Tibial nerve (tissue), 4 donors: ENCODE measurements at places on chromosomes 3 and 15. TPM values are rescaled to one million over a fixed set of nuclear protein-coding genes. Genes with fewer than 3 reads are reported as not detected.
A peak's percentile ranks its signal among the peaks of the same experiment; 100 is the strongest.

GRCh38 chr15:56894601-56895000 lies 23.8 kb upstream of the TCF12 start:
- H3K27ac ChIP-seq, result no peak overlapping the region
- no peaks in the 10 kb centered on the region for H3K36me3 ChIP-seq
- H3K4me3 ChIP-seq, result no peak overlapping the region
- no peaks in the 10 kb centered on the region for H3K27me3 ChIP-seq
- H3K4me1 ChIP-seq, result no peaks in the 10 kb centered on the region

DNA sequence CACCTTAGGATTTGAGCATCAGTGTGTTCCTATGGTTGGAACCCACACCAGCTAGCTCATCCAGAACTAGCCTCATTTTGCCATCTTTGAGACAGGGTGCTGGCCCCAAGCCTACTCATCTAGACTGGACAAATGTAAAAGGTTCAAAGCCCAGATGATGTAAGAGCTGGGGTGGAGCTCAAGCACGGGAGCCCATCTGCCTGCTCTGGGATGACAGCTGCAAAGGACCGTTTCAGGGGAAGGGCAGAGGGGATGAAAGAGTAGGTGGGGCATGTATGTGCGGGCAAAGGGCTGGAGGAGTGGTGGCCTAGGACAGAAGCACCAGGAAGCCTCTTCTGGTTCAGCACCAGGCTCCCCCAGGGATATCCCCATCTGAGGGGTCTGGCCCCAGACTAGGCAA lies 15.8 kb downstream of the CLK3 start:
- no peak overlapping the region for H3K4me3 ChIP-seq
- peak overlapping the region; percentile 7 for H3K27ac ChIP-seq
- H3K36me3 ChIP-seq, result peaks cover 100% of the 10 kb centered on the region
- H3K27me3 ChIP-seq, result no peaks in the 10 kb centered on the region
- no peaks in the 10 kb centered on the region for H3K4me1 ChIP-seq

GRCh38 chr3:19598870-19599269 lies 335.1 kb downstream of the EFHB start:
- H3K4me1 ChIP-seq, result no peaks in the 10 kb centered on the region
- no peaks in the 10 kb centered on the region for H3K27me3 ChIP-seq
- H3K36me3 ChIP-seq, result no peaks in the 10 kb centered on the region
- DNase-seq, result no peak
- H3K4me3 ChIP-seq, result no peak overlapping the region

The PRSS50 gene
- 0.22 TPM for total RNA-seq

- DNase-seq, result no peak
- H3K4me3 ChIP-seq, result no peak overlapping the region
- H3K4me1 ChIP-seq, result peaks cover 30% of the 10 kb centered on the region
These were observed 417.8 kb upstream of the TPM1 start for GRCh38 chr15:62624547-62625378.

DNA sequence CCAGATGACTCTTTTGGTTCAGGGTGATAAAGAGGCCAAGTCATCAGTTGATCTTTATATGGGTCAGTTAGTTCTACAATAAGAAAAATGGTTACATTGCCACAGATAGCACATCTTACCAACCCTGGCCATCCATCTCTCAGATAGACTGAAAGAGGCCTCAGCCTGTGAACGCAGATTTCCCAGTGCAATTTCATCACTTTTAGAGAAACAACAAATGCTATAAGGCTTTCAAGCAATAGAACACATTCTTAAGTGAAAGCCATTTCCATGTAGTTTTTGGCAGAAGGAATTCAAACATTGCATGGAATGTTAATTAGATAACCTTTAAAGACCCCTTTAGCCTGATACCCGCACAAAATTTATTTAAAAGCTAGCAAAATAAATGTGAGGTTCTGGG lies 200.6 kb upstream of the ZBTB20 start:
- no peaks in the 10 kb centered on the region for H3K27me3 ChIP-seq
- H3K27ac ChIP-seq, result no peak overlapping the region
- peaks cover 3% of the 10 kb centered on the region for H3K4me1 ChIP-seq
- no peak overlapping the region for H3K4me3 ChIP-seq
